Cortex of kidney (tissue), 1 donor: ENCODE measurements at places on chromosomes 3 and 15.

DNA sequence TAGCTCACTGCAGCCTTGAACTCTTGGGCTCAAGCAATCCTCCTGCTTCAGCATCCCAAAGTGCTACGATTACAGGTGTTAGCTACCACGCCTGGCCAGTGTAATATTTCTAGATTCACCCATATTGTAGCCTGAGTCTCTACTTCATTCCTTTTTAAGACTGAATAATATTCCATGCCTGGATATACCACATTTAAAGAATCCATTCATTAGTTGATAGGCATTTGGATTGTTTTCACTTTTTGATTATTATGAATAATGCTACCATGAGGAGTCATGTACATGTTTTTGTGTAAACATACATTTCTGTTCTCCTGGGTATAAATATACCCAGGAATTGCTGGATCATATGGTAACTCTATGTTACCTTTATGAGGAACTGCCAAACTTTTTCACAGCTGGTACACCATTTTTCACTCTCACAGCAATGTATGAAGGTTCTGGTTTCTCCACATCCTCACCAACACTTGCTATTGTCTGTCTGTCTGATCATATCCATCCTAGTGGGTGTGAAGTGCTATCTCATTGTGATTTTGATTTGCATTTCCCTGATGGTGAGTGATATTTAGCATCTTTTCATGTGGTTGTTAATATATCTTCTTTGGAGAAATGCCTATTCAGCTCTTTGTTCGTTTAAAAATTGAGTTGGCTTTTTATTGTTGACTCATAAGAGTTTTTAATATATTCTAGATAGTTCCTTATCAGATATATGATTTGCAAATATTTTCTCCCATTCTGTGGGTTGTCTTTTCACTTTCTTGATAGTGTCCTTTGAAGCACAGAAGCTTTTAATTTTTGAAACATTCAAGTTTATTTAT, 32.6 kb downstream of the EEFSEC start:
- no peak for DNase-seq

DNA sequence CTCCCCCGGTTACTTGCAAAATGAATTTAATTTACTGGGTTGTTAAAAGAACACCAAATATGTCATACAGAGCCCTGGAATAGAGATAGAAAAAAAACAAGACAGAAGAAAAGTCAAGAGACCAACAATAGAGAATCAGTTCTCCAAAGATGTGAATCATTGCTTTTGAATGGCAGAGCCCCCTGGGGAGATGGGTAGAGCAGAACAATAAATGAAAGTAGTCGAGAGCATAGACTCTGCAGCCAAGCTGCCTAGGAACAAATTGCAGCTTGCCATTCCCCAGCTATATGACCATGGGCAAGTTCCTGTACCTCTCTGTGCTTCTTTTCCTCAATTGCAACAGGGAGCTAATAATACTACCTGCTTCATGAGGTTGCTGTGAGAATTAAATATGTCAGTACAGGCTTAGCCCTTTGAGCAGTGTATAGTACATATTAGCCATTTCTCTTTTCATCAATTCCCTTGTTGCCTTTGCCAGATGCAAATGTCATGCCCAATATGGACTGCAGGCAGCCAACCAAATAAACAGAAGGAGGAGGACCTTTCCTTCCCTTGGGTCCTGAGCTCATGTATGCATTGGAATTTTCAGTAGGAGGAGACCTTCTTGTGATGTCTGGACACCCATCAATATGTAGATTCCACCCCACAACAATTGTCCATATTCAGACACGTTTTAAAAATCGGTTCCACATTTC, 25.0 kb upstream of the BFSP2 start:
- DNase-seq: no peak

- no peak for DNase-seq
These were observed 56.6 kb upstream of the FAM3D start for GRCh38 chr3:58723173-58723572.

- no peak for DNase-seq
These were observed 7.0 kb downstream of the MORF4L1 start for GRCh38 chr15:78879517-78880241.

GRCh38 chr3:54817628-54818027, 110.2 kb downstream of the LRTM1 start:
- no peak for DNase-seq
